Small intestine (tissue), 16 donors: ENCODE measurements at places on chromosomes 2 and 18.
A peak's percentile ranks its signal among the peaks of the same experiment; 100 is the strongest.

DNA sequence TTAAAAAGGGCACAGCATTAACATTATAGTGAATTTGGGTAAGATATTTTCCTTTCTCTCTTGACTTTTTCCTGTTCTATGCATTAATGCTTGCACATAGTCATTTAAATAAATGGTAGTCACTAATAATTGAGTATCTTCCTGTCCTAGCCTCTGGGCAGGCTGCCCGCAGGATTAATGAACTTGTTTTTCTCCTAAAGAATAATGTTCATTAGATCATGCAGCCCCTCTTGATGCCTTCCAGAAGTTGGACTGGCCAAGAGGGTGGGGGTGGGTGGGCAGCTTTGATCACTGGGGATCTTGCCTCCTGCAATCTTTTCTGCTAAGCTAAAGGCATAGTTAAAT is 514.5 kb upstream of the CDH2 start:
- DNase-seq = no peak

DNA sequence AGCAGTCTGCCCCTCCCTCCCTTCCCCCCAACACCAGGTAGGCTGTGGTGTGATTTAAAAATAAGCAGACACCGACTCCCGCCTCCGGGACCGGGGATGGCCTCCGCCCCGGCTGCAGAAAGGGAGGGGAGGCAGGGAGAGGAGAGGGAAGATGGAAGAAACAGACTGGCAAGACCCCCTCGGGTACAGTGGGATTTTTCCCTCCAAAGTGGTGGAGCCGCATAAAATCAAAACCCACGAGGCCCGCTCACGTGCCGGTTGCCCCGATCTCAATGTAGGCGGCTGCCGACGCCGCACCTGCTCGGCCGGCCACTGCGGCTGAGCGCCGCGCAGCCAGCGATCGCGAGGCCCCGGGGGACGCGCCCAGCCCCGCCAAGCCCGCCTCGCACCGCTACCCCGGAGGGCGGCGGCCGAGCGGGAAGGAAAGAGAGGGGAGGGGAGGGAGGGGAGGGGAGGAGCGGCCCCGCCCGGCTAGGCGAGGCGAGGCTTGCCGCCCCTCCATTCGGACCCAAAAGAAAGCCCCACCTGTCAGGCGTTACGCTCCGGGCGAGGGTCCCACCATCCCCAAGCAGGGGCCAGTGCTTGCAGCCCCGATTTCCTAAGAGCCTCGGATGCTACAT is 811 bp downstream of the ADD2 start:
- no peak for DNase-seq

- DNase-seq = no peak
Measured at GRCh38 chr2:241001413-241002274, 3.2 kb downstream of the SNED1 start.

- DNase-seq = no peak
Measured at GRCh38 chr2:13550285-13551231, 833.8 kb downstream of the TRIB2 start.

GRCh38 chr2:32652555-32653209 is 24.8 kb downstream of the TTC27 start:
- no peak for DNase-seq

GRCh38 chr2:105611811-105612424 is 132.8 kb upstream of the NCK2 start:
- DNase-seq = peak; percentile 83

- DNase-seq = peak; percentile 14
Measured at GRCh38 chr18:56161566-56162260, 476.7 kb downstream of the TXNL1 start.

DNA sequence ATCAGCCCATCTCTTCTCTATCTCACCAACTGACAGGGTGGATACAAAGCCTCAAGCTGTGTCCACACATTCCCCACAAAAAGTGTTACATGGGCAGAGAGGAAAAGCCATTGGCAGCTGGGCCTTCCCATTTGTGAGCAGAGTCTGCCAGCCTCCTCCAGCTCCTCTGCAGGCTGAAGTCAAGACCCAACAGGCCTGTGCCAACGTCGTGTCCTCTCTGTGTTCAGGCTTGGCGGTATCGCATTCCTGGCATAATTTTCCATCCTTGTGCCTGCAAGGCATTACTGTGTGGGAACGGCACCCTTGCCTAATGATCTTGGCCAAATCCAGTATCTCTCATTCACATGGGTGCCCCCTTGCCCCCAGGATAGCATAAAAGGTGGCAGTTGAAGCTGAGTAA is 41.5 kb upstream of the APCDD1 start:
- no peak for DNase-seq

DNA sequence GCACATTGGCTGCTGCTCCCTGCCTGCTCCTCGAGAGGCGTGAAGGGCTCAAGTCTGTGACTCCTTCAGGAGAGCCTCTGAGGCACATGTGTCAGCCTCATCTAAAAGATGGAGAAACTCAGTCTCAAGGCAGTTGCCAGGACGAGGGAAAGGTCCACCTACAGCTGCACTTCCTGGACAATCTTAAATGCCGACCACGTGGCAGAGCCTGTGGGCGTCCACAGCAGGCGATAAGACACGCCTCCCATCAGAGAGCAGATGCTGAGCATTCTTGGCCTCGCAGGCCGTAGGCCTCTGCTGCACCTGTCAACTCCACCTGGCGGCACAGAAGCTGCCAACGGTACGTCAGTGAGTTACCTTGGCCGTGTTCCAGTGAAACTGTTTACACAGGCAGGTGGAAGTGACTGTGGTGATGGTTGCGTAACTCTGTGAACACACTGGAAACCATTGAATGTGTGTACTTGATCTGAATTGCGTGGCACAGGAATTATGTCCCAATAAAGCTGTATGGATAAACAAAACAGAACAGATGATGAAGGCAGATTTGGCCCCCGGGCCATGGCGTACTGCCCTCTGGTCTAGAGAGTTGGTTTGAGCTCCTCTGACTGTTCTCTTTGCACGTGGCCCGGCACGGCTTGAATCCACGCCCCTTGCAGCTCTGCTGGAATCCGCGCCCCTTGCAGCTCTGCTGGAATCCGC is 114.5 kb downstream of the RNF144A start:
- DNase-seq = peak; percentile 99

- no peak for DNase-seq
Measured at GRCh38 chr2:162370931-162371330, 27.0 kb downstream of the GCA start.

GRCh38 chr2:232839411-232840079 is 30.5 kb upstream of the SNORC start:
- DNase-seq = peak; percentile 63

DNA sequence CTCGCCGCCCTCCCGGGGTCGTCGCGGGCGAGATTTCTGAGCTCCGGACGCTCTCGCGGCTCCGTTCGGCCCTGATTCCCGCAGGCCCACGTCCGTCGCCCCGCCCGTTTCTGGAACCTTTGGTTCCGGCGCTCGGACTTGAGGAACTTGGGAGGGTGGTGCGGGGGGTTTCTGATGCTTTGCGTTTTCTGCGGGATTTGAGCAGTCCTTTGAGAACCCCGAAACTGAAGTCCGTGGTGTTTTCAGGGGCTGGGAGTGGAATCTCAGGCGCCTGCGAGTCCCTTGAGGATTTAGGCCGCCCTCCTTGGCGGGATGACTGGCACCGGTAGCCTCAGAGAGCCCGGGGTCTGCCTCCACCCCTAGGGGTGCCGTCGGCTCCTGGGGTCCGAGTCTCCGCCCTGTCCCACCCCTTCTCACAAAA is 336 bp downstream of the THNSL2 start:
- no peak for DNase-seq

GRCh38 chr18:13374468-13375301 is 156.1 kb downstream of the LDLRAD4 start:
- DNase-seq = no peak

GRCh38 chr2:13067508-13067907 is 350.8 kb downstream of the TRIB2 start:
- DNase-seq = no peak

GRCh38 chr2:1773883-1774282 is 29.6 kb upstream of the PXDN start:
- DNase-seq = no peak

DNA sequence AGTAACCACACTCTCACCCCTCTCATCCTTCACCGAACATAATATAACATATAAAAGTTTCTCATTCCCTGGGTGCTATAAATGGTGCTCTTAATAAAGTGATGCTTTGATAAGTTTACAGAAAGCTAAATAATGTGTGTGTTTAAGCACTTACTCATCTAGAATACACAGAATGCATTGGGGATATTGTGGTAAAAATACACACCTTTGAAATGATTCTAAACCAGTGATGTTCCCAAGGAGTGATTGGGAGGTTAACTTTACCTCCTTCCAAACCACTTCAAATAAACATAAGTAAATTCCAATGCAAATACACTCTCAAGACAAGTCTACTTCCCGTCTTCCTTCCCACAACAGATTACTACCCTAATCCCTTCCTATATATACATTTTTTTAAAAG is 85.3 kb upstream of the TWSG1 start:
- DNase-seq = no peak

DNA sequence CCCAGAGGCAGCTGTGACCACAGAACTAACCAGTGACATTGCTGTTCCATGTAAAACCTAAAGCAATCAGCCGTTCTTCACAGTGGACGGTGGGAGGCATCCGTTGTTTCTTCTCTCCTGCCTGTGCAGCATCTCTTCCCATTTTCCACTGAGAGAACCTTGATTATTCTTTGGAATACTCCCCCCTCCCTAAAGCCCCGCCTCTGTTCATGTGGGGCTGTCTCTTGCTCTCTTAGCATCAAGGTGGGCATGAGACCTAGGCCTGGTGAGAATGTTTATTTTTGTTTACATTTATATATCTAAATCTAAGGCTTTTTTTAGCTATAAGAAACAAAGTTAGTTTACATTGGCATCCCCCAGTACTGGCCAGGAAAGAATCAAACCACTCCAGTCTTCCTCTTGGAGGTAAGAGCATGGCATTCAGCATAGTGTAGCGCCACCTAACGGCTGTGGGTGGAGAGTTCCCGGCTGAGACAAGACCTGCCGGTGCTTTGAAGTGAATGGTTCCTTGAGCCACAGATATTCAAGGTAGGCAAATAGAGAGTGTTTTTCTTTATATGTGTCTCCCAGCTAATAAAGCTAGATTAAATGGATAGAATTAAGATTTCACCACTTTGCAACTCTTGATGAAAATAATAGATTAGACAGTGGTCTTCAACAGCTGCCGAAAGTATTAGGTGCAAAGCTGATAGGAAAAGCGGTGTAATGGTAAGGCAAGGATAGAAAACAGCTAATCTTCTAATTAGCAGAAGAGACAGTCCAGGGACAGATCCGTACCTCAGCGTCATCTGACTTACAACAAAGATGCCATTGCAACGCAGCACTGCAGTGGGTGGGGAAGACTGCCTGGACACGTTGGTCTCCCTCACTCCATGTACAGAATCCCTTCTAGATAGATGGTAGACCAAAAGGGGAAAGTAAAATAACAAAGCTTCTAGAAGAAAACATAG is 219.6 kb upstream of the RAB12 start:
- DNase-seq = peak; percentile 49

DNA sequence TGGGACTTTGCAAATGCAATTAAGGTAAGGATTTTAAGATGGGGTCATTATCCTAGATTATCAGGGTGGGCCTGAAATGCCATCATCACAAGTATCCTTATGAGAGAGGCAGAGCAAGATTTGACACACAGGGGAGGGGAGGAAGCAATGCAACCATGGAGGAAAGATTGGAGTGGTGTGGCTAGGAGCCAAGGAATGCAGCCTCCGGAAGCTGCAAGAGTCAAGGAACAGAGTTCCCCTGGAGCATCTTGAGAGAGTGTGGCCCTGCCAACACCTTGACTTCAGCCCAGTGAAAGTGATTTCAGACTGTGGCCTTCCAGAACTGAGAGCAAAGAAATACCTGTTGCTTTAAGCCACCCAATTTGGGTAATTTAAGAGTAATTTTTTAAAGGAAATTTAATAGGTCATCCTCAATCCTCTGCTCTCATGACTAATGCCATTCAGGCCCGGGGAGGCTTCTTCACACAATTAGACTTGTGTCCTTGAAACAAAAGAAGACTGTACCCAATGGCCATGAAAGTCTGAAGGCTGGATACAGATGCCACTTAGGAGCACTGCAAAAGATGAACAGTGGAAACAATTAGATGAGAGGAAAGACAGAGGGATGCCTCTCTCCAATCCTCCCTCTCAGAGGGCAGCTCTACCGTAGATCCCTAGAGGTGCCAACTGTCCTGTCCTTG is 250.3 kb upstream of the ID2 start:
- DNase-seq = no peak

DNA sequence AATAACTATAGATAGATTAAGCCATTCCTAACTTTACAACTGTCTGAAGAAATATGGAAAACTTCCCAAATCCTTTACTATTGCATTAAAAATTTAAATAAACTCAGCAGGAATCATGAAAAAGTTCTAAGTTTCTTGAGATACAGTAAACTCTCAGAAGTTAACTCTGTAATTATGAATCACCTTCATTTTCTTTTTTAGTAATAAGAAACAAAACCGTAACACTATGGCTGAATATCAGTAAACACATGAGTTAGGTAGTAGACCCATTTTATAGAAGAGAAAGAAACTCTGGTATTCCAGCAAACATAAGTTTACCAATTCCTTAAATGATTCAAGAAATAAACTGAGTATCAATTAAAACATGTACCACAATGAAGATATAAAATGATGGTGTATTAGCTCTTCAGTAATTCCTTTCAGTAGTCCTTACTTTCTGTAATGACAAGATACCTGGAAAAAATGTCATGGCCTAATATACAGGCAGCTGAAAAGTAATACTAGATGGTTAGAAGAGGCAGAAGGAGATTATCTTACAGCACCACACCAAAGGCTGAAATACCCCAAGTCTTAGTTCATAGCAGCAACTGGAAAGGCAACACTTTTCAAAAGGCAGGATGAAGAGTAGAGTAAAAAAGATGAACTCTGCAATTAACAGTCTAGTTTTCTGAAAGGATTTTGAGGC is 11.5 kb downstream of the TRIP12 start:
- no peak for DNase-seq

DNA sequence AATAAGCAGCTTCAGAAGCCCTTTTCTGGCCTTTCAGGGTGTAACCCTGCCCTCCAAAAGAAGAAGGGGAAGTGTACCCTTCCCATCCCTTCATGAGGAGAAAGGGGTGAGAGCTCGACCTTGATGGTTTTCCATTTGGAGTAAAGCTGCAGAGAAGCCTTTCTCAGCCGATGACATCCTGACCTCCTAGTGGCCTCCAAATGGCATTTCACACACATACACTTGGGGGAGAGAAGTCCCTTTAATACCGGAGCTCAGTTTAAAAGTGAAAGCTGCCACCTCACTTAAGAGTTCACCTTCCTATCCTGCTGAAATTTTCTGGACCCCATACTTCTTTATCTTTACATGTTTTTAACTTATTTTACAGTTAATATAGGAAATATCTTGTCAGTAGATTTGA is 716.7 kb downstream of the DCDC2C start:
- DNase-seq = no peak

- no peak for DNase-seq
Measured at GRCh38 chr2:108813732-108814131, 27.2 kb downstream of the CCDC138 start.
